GM12864 (cell line): ENCODE measurements at places on chromosomes 6 and 20.
A peak's percentile ranks its signal among the peaks of the same experiment; 100 is the strongest.

- DNase-seq, result peak; percentile 39
Observed at GRCh38 chr20:43840382-43841070, 74.1 kb upstream of the TOX2 start.

GRCh38 chr6:56241124-56241802 lies 6.1 kb downstream of the COL21A1 start:
- DNase-seq, result no peak

GRCh38 chr6:20554326-20554725 lies 20.1 kb downstream of the CDKAL1 start:
- DNase-seq, result no peak

DNA sequence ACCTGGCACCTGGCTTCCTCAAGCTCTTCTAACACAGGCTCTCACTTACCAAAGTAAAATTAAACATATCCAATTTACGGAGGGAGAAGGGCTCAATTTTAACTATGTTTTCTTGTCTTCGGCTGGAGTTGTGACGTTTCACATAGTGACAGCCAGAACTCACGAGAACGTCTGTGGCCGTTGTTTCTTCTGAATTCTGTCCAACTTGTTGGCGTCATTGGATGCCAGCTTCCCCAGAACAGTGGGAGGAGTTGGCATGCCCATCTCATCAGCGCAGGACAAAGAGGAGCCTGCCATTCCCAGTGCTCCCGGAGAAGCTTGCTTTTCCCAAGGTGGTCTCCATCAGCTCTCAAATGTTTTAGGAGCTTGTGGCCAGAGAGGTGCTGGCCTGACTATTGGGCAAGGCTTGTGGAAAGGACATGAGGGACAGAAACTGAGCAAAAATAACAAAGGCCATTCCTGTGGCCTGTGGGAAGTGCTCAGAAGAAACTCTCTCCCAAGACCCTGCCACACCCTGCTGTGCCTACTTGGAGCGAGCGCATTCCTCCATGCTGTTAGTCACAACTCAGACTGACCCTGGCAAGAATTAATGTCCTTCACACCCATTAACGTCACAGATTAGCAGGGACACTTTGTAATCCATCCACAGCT lies 265.4 kb upstream of the CDH4 start:
- no peak for DNase-seq

DNA sequence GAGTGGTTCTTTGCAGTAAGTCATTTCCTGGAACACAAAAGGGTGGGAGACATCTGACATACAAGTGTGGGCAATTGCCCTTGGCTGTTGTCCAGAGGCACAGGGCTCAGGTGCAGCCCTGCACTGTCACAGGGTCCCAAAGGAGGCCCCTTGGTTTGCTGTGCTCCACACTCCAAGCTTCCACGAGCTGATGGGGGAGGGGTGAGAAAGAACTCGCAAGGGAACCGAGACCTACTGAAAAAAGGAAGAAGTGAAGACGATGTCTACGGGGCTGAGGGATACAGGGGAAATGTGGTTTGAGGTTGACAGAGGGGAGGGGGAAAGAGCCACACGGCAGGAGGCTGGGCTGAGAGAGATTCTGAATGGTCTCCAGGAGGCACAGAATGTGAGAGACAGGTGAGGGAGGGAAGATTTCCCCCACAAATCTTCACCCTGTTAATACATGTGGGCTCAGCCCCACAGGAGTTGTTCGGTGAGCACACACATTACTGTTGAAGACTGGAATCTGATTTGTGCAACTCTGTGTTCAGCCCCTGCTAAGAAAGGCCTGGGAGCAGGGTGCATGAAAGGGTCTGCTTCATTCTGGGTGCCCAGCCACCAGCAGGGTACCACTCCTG lies 123.4 kb downstream of the LY86 start:
- peak; percentile 8 for DNase-seq

- DNase-seq, result peak; percentile 67
Observed at GRCh38 chr6:31834367-31835250, 7.1 kb downstream of the HSPA1B start.

DNA sequence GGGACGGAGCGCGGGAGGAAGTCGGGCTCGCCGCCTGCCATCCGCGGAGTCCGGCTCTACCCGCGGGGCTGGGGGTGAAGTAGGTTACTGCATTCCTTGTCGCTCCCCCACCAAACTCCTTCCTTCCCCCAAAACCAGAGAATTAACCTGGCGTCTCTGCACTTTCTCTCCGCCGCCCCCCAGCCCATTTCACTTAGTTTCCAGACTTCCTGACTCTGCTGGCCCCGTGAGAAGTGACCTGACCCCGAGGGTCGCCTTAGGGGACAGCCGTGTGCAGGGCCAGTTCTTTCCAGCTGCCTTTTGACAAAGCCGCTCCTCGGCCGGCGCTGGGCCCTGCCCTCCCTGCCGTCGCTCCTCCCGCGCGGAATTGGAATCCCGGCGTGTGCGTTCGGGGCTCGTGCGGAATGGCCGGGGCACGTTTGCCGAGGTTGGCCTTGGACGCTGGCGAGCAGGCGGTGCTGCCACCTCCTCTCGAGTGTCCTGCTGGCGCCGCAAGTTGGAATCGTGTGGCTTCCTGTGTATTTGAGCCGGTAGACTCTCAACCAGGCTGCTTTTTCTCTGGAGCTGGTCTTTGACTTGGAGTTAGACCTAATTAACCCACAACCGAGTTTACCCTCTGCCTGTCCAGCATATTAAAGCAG lies 650 bp downstream of the DCBLD1 start:
- no peak for DNase-seq

- DNase-seq, result no peak
Observed at GRCh38 chr6:63740709-63741108, 105.1 kb downstream of the PHF3 start.

- DNase-seq, result no peak
Observed at GRCh38 chr6:79158856-79159516, 75.5 kb downstream of the HMGN3 start.

GRCh38 chr20:32999603-33000250 lies 4.5 kb downstream of the SUN5 start:
- no peak for DNase-seq

DNA sequence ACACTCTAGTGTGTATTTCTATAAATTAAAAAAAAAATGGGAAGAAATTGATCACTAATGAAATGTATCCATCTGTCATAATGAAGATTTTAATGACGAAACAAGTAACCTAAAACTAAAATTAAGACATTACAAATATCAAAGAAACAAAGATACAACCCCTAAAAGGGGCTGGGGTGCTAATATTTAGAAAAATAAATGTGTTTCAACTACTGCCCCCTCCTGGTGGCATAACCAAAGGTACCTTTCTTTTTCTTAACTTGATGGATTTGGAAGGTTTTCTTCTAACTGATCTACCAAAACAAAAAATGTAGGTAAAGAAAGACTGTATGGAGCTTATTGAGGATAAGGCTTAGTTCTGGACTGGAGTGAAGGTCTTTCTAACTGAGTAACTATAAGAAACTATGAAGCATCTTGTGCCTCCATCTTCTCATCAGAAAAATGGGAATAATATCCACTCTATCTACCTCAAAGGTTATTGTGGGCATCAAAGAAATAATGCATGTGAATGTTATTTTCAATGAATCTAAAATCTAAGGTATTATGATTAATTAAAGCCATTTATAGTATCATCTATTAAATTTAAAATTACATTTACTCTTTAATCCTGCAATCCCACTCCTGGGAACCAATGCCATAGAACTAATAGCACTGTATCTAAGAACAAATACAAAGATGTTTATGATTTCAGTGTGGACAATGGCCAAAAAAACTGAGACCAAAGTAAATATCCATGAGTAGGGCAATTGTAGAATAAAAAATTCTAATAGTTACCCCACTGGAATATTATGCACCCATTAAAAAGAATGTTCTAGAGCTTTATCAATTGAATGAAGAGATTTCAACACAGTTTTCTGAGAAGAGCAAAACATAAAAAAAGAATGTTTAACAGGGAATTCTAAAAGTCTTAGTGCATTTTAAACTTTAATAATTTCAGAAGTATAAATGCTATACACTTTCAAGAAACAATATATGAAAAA lies 117.2 kb downstream of the BACH2 start:
- DNase-seq, result no peak

- DNase-seq, result no peak
Observed at GRCh38 chr20:48711044-48711428, 116.8 kb downstream of the PREX1 start.

DNA sequence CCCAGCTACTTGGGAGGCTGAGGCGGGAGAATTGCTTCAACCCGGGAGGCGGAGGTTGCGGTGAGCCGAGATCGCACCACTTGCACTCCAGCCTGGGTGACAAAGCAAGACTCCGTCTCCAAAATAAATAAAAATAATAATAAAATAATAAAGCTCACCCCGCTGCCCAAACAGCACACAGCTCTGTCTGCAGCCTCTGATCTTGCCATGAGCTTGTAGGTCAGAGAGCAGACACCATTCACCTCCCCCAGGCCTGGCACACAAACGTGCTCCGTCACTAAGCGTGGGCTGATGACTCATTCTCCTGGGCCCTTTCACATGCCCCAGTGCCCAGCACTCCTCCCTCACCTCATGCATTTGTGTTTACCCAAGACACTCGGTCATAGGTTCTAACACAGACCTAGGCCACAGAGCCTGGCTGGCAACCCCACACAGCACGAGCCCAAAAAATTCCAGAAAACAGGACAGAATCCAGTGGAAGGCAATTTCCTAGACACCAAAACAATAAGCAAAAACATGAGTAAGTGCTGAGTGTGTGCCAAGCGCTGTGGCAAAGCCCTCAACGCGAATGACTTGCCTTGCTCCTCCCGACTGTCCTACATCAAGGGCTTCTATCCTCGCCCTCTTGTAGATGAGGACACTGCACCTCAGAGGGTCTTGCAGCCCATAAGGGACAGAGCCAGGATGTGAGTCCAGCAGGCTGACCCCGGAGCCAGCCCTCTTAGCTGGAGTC lies 18.0 kb downstream of the ATP9A start:
- peak; percentile 7 for DNase-seq

DNA sequence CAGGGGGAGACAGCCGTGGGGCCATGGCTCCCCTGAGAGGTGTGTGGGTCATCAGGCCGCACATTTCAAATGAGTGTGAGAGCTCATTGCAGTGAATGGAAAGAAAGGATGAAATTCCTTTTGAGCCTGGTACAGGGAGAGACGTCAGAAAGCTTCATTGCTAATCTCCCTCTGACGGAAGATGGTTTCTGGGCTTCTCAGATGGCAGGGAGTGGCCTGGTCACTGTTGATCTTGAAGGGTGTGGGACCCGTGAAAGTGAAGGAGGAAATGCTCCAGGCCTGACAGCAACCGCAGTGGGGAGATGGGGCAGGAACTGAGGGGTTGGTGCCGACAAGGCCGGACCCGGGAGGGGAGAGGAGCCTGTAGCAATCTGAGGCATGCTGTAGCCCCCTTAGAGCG lies 127.4 kb downstream of the MYLK4 start:
- DNase-seq, result no peak

GRCh38 chr20:45163083-45163803 lies 11.5 kb upstream of the PI3 start:
- DNase-seq, result no peak

DNA sequence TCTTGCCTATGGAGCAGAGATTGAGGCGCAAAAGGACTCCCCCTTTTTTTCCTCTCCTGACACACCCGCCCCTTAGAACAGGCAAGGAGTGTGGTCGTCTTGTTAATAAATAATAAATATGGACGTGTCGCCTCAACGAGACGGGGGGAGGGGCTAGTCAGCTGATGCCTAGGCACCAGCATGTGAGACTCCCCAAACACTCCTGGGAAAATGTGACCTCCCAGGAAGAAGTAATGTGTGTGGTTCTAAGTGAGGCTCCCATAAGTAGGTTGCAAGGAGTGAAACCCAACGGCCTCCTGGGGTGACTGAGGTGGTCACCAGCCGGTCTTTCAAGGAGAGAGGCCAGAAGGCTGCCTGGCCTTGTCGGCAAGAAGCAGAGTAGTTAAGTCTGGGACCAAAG lies 1.1 kb upstream of the FAXC start:
- no peak for DNase-seq

DNA sequence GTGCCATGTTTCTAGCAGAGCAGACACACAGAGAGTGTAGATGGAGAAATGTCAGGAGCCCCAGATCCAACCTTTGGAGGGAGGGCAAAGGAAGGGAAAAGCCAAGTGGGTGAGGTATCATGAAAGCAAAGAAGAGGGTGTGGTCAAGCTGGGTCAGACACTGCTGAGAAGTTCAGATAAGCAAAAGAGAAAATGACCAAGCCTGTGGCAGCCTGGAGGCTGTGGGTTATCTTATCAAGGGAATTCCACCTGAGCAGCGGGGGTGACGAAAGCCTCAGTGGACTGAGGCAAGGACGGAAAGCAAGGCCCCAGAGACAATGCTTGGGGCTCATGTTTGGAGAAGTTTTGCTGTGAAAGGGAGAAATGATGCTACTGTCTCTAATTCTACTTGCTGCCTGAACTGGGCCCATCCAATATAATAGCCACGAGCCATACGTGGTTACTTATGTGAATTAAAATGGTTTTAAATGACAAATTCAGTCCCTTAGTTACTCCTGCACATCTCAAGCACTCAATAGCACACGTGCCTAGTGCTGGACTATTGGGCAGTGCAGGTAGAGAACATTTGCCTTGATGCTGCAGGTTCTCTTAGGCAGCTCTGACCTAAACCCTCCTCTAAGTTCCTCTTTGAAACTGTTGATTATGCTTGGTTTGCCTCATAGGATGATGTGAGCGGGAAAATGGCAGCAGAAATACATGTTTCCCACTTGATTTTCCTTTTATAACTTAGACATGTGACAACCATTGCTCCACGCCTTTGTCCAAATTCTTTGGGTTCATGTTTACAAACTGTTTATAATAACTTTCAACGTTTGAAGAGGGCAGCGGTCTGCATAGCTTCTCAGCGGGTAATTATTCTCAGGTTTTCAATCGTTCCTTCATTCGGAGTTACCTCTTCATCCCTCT lies 63.7 kb downstream of the SLC22A23 start:
- no peak for DNase-seq

- no peak for DNase-seq
Observed at GRCh38 chr6:51466427-51466826, 621.0 kb downstream of the PKHD1 start.

GRCh38 chr6:36028088-36028876 lies 674 bp downstream of the MAPK14 start:
- no peak for DNase-seq

DNA sequence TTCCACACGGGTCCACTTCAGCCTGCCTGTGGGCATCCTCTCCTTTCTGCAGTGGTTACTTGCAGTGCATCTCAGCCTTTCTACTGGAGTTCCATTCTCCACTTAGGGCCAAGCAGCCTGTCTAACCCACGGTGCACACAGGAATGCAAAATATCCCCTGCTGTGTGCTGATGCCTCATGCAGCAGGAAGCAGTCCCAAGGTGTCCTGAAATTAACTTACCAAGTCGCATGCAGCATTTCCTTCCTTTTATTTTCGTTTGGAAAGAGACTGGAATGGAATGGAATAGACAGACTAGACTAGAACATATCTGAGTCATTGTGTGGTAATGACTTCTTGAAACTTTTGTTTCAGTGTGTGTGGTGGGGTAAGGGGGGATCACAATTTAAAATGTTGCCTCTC lies 25.9 kb upstream of the FOXQ1 start:
- DNase-seq, result no peak

- no peak for DNase-seq
Observed at GRCh38 chr6:108544606-108545005, 16.1 kb upstream of the FOXO3 start.

GRCh38 chr6:116223355-116223754 lies 30.5 kb downstream of the TSPYL4 start:
- DNase-seq, result no peak

GRCh38 chr6:132934496-132934895 lies 120.1 kb downstream of the RPS12 start:
- no peak for DNase-seq
